ENCODE measurements at places on chromosomes 2 and 18.

DNA sequence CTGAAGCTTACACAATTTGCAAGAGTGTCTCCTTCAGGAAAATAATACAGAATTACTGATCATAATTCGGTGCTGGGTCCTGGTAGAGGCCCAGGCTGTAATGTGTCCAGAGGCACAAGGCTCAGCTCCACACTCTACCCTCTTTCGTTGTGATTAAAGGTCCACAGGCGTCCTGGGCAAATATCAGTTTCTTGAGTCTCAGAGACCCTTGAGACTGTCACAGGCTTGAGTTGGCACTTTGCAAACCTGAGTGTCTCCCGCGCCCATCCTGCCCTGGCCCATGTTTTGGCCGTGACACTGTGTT, 46.9 kb upstream of the SMAD7 start:
- DNase-seq: no peak

DNA sequence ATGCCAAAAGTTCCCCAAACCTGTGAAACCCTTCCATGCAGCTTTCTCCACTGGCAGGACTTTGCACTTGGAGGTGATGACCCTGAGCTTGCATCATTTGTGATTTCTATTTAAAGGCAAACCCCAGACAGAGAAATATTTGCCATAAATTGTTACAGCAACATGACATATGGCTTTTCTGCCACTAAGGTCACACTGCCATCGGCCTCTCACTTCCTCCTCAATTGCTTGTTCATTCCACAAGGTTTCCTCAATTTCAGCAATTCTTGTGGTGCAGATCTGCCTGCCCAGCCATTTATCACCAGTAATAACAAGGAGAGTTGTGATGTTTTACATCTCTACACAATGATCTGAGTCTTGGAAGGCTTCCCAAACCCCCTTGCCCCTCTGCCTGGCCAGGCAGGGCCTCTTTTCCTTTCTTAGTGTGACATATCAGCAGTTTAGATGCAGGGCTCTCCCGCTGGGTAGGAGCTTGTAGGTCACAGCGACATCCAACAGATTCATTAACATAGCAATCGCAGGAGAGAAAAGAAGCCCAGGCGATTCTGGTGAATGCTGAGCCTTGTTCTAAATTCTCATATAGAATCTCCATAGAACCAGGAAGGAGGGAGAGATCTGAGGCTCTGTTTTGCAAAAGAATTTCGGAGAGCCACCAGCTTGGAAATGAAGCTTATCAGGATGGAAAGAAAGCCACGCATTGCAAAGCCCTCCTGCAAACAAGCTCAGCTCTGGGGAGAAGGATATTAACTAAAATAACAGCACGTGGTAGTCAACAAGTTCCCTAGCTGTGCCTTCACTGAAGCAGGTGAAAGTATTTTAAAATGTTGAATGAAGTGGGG, 46.7 kb upstream of the ITGA6 start:
- DNase-seq: no peak

- DNase-seq: no peak
These were observed 1196.9 kb upstream of the CHAC2 start for GRCh38 chr2:52570716-52571115.

DNA sequence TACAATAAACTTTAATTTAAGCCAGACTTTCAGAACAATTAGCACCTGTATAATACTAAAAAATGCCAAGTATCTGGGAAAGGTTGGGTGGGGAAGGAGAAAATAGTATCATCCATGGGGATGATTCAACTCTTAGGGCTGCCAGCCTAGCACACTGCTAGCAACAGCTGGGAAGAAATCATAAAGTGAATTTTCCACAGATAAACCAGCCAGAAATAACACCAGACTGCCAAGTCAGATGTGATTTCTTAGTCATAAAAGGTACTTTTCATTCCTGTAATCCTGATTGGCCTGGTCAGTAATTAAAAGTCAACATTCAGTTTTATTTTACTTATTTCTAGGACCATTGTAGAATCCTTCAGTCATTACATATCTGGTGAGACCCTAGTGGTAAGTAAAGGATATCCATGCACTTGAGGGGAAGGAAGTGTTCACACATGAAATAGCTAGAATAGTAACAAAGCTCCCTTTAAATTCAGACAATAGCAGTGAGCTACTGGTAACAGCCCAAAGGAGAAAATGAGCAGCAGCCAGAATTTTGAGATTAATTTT, 59.4 kb downstream of the LIMS1 start:
- no peak for DNase-seq

- no peak for DNase-seq
These were observed 102.9 kb downstream of the BCL2 start for GRCh38 chr18:63216516-63217311.

DNA sequence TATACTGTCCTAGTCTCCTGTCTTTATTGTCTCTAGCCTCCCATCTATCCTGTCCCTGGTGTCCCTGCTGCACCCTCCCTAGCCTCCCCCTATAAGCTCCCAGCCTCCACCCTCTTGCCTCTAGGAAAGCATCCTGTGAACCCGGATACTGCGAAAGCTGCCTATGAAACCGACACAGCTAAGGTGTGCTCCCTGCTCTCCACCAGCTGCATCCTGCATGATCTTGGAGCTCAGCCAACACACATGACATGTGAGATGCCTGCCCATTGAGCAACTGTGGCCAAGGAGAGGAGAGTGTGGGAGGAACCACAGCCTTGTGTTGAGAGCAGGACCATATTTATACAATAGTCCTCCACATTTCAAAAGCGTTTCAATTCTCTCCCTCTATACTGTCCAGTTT, 187.1 kb downstream of the ZBTB7C start:
- peak; percentile 66 for DNase-seq

DNA sequence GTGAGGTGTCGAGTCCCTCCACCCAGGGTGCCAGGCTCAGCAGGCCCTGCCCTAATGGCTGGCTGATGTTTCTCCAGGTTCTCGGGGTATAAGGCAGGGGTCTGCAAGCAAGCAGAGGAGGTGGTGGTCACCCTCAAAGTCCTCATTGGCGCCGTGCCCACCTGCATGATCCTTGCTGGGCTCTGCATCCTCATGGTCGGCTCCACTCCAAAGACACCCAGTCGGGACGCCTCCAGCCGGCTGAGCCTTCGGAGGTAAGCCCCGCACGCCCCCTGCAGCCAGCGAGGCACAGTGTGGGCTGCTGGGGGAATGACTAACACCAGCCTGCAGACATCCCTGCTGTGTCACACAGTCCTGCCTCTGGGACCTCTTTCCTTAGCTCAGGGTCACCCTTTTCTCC, 14.1 kb downstream of the MFSD2B start:
- DNase-seq: no peak

GRCh38 chr2:99880964-99881294, 261.5 kb downstream of the AFF3 start:
- no peak for DNase-seq

DNA sequence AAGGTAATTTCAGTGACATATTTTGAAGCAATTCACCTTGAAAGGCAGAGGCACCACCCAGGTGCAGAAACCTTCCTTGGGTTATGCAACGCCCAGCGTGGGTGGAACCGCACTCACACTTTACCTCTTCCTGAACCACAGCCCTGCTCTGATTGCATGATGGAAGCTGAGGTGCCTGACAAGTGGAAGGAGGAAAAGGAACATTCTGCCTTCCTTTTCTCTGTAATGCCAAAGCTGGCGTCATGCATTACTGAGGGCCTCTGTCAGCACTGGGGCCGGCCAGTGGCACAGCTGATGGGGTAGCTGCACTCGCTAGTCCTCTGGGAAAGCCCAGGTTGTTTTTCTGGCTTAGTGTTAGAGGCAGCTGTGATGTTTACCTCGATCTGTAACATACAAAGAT, 266.5 kb downstream of the NEDD4L start:
- DNase-seq: no peak

Data from right renal cortex interstitium (tissue), 3 donors.